ENCODE measurements at places on chromosomes 5 and 9.

GRCh38 chr9:13555516-13555915, 276.0 kb upstream of the MPDZ start:
- no peaks in the 10 kb centered on the region for H3K36me3 ChIP-seq
- no peaks in the 10 kb centered on the region for H3K4me1 ChIP-seq
- peaks cover 2% of the 10 kb centered on the region for H3K27me3 ChIP-seq
- H3K4me3 ChIP-seq = no peak overlapping the region

DNA sequence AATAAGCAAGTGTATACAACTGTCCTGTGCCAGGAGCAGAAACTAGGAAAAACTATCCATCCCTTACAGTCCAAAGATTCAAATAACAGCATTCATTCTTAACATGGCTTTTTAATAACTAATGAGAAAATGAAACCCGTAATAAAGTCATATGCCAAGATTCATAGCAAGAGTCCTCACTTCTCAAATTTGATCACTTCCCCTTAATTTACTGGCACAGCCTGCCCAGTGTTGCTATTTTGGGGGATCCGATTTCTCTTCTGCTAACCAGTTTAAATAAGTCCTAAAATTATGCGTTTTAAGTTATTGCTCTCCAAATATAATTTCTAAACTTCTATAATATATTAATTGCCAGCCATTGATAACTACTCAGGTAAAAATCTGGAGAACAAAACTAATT, 177.0 kb upstream of the PTGER4 start:
- no peaks in the 10 kb centered on the region for H3K36me3 ChIP-seq
- H3K4me3 ChIP-seq = no peak overlapping the region
- DNase-seq = no peak
- H3K4me1 ChIP-seq = no peaks in the 10 kb centered on the region
- no peaks in the 10 kb centered on the region for H3K27me3 ChIP-seq

DNA sequence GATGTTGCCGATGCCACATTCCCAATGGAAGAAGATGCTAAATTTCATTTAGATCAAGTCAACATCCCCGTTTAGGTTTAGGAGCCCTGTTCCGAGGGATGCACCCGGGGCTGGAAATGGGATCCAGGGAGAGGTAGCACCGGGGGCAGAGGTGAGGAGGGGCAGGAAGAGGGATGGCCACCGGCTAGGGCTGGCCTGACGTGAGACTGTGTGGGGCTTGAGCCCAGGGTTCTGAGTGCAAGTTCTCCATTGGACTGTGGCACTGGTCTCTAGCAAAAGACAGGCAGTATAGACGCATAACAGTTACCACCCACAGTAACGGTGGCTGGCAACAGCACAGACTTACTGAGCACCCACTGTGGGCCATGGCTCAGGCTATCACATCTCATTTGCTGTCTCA, 209.0 kb upstream of the MVB12B start:
- no peaks in the 10 kb centered on the region for H3K4me1 ChIP-seq
- DNase-seq = no peak
- H3K4me3 ChIP-seq = no peak overlapping the region
- H3K27me3 ChIP-seq = no peaks in the 10 kb centered on the region

DNA sequence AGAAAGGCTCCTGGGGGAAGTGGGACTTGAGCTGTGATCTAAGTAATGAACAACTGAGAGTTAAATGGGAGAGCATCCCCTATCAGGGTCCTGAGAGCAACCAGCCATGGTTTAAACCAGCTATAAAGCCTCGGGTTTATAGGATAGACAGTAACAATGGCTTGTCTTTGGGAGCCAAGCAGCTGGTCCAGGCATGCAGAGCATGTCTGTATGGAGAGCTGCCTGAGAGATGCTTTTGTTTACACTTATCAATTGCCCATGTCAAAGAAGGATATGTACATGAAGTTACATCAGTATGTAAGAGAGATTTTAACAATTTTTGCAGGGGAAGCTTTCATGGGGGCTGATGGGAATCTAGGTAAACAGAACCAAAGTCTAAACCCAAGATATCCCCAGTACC, 4.4 kb downstream of the TGFBI start:
- no peak overlapping the region for H3K4me3 ChIP-seq
- no peaks in the 10 kb centered on the region for H3K36me3 ChIP-seq
- H3K27me3 ChIP-seq = no peaks in the 10 kb centered on the region
- H3K27ac ChIP-seq = no peak overlapping the region
- H3K4me1 ChIP-seq = peaks cover 28% of the 10 kb centered on the region

GRCh38 chr9:4235871-4236804, 63.7 kb downstream of the GLIS3 start:
- peaks cover 3% of the 10 kb centered on the region for H3K4me1 ChIP-seq
- no peak overlapping the region for H3K27ac ChIP-seq
- no peak overlapping the region for H3K4me3 ChIP-seq
- no peaks in the 10 kb centered on the region for H3K36me3 ChIP-seq
- DNase-seq = no peak

- no peak for DNase-seq
- H3K4me1 ChIP-seq = no peaks in the 10 kb centered on the region
- H3K27me3 ChIP-seq = no peaks in the 10 kb centered on the region
- H3K27ac ChIP-seq = no peak overlapping the region
These were observed 53.2 kb downstream of the ZNF474 start for GRCh38 chr5:122182491-122182921.

- DNase-seq = no peak
- H3K27me3 ChIP-seq = peaks cover 10% of the 10 kb centered on the region
- H3K4me3 ChIP-seq = no peak overlapping the region
These were observed 479.4 kb downstream of the AGTPBP1 start for GRCh38 chr9:85262333-85262732.

GRCh38 chr9:99162759-99163364, 57.9 kb downstream of the TGFBR1 start:
- no peaks in the 10 kb centered on the region for H3K36me3 ChIP-seq
- peaks cover 1% of the 10 kb centered on the region for H3K4me1 ChIP-seq
- no peak overlapping the region for H3K27ac ChIP-seq
- no peak overlapping the region for H3K4me3 ChIP-seq

DNA sequence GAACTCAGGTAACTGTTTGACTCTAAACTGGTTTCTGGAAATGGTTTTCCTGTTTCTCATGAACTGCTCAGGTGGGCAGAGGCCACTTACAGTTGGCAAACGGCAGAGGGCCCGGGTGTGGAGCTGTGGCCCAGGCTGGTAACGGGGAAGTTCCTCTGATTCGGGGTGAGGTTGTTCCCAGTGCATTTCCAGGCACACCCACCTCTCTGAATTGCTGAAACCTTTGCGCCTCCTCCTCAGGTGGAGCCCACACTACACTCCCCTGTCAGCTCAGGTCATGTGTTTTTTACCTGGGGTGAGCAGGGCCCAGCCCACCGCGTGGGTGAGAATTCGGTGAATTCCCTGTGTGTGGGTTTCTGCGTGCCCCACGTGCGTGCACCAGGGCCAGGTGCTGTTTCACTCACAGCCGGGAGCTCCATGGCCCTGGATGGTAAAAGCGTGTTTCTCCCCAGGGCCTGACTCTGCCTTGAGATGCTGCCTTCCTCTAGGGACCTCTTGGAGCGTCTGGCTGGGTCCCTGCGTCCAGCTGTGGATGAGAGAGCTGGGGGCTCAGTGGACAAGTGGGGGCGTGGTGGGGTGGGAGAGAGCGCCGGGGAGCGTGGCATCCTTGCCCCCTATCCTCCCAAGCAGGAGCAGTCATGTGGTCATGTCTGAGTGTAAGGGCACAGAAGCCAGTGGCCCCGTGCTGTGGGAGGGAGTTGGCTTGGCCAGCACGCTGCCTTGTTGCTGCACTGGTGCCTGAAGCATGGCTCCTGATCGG, 33.5 kb upstream of the LPCAT1 start:
- DNase-seq = no peak
- no peaks in the 10 kb centered on the region for H3K27me3 ChIP-seq
- H3K4me3 ChIP-seq = no peak overlapping the region
- H3K36me3 ChIP-seq = no peaks in the 10 kb centered on the region

DNA sequence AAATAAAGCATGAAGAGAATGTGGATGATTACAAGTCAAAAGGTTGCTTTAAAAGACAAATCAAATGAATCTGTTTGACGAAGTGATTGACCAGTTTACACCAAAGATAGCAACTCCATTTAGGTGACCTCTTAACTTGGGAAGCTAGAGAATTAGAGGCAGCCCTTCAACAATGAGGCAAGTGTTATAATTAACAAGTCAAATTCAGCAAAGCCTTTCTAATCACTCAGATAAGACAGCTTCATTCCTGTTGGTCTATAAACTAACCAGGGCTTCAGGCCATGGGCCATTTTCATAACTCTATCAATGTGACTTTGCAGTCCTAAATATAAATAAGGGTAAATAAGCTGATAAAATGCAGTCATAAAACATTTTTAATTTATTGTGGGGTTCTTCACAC, 712.2 kb upstream of the SEMA6A start:
- no peaks in the 10 kb centered on the region for H3K27me3 ChIP-seq
- H3K4me1 ChIP-seq = no peaks in the 10 kb centered on the region
- no peak overlapping the region for H3K4me3 ChIP-seq

- DNase-seq = no peak
- H3K36me3 ChIP-seq = no peaks in the 10 kb centered on the region
- no peaks in the 10 kb centered on the region for H3K27me3 ChIP-seq
These were observed 62.2 kb upstream of the CNOT6 start for GRCh38 chr5:180431932-180432331.

DNA sequence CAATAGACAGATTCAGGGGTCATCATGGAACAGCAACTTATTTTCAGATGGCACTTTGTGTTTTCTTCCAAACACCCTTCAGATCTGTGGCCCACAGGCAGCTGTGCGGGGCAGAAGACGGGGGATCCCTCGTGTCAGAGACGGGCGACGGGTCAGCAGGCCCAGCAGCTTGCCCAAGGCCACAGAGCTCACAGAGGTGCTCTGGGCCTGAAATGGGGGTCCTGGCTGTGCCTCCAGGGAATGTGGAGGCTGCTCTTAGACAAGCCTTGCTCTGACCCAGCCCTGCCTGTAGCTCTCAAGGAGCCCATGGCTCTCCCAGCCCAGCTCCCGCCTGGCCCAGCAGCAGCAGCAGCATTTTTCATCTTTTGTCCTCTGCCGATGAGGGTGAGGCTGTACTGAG, 40.9 kb upstream of the SARDH start:
- no peak for DNase-seq
- H3K4me1 ChIP-seq = no peaks in the 10 kb centered on the region
- no peak overlapping the region for H3K27ac ChIP-seq
- H3K27me3 ChIP-seq = no peaks in the 10 kb centered on the region
- no peak overlapping the region for H3K4me3 ChIP-seq
- peaks cover 70% of the 10 kb centered on the region for H3K36me3 ChIP-seq

DNA sequence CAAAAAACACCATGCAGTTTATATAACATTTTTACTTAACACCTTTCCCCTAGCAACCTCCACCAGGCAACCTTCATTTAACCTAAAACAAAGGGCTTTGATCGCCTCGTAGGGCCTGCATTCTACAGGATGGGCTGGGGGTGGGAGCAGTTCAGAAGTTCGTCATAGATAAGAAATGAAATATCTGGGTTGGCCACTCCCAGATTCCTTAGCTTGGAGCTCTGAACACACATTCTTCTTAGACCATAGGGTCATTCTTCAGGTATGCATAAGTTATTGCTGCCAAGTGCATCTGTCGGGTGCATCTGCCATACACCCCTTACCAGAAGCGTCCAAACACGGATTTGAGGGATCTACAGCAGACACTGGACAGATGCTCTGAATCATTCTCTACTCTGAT, 4.3 kb upstream of the SLC22A5 start:
- H3K4me3 ChIP-seq = no peak overlapping the region
- no peak overlapping the region for H3K27ac ChIP-seq
- H3K36me3 ChIP-seq = peaks cover 3% of the 10 kb centered on the region
- H3K27me3 ChIP-seq = no peaks in the 10 kb centered on the region

DNA sequence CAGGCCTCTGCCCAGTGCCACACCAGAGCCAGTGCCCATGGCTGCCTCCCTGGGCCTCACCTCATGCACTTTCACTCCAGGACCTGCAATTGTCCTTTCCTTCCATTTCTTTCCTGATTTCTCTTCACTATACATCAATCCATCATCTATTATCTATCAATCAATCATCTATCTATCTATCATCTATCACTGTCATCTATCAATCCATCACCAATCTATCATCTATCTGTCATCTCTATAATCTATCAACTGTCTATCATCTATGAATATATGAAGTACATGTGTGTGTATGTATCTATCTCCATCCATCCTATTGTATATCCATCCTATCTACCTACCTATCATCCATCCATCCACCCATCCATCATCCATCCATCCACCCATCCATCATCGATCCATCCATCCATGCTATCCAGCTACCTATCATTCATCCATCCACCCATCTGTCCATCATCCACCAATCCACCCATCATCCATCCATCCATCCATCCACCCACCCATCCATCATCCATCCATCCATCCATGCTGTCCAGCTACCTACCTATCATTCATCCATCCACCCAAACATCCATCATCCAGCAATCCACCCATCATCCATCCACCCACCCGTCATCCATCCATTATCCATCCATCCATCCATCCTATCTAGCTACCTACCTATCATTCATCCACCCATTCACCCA, 26.9 kb downstream of the SLC6A3 start:
- no peak overlapping the region for H3K27ac ChIP-seq
- H3K27me3 ChIP-seq = no peaks in the 10 kb centered on the region
- no peak for DNase-seq
- no peaks in the 10 kb centered on the region for H3K36me3 ChIP-seq

DNA sequence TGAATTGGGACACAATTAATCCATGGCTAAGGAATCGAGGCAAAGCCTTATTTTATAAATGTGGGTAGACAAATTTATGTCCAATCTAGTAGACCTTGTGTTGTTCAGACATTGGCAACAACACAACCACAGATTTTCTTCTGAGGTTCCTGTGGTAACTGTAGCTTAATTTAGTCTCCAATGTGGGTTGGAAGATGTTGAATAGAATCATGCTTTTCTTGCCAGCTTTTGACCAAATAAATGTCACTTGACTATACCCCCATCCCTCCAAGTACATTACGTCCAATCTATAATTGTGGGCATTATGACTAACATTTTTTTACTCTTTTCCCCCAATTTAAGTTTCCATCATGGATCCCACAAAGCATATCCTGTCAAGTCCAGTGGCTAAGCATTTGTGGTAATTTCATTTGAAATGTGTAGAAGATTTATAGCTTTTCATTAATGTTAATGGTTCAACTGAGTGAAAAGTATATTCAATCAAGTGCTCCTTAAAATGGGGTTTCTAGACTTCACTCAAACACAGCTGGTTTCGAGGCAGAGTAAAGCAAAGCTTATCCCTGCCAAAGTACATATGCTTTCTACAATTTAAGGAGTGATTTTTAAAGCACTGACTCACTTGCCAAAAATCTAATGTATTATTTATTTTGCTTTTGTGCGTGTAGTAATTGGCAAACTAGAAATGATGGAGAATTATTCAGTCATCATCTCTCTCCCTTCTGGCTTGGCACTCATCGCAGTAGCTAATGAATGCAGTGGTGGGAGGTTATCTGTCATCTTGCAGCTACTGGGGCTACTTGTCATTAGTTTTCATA, 141.8 kb downstream of the FAM174A start:
- no peaks in the 10 kb centered on the region for H3K36me3 ChIP-seq
- no peak overlapping the region for H3K4me3 ChIP-seq
- H3K27ac ChIP-seq = no peak overlapping the region
- DNase-seq = no peak
- H3K27me3 ChIP-seq = no peaks in the 10 kb centered on the region
